ENCODE measurements at places on chromosomes 4 and X. TPM values are rescaled to one million over a fixed set of nuclear protein-coding genes. Genes with fewer than 3 reads are reported as not detected.

DNA sequence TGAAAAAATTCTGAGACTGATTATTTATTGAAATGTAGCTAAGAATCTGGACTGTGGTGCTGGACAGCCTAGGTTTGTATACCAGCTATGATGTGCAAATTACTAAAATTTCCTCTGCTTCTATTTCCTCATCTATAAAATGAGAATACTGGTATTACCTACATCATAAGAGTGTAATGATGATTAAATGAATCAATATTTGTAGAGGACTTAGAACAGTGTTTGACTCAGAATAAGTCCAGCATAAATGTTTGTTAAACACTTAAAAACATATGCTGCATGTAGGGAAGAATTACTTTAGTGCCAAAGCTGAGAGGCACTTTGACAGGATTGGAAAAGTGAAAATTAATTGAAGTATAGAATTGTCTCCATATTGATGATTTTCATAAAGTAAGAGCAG, 55.3 kb upstream of the TMPRSS11F start:
- no peak overlapping the region for H3K4me3 ChIP-seq
- H3K27ac ChIP-seq = no peak overlapping the region
- H3K36me3 ChIP-seq = no peaks in the 10 kb centered on the region
- H3K4me1 ChIP-seq = no peaks in the 10 kb centered on the region
- H3K27me3 ChIP-seq = no peaks in the 10 kb centered on the region

PRPS1 gene
- 107 TPM for total RNA-seq

GRCh38 chrX:130051176-130051845, 59.0 kb downstream of the ELF4 start:
- H3K27ac ChIP-seq = no peak overlapping the region
- no peak overlapping the region for H3K4me3 ChIP-seq
- H3K27me3 ChIP-seq = no peaks in the 10 kb centered on the region
- peaks cover 15% of the 10 kb centered on the region for H3K4me1 ChIP-seq

DNA sequence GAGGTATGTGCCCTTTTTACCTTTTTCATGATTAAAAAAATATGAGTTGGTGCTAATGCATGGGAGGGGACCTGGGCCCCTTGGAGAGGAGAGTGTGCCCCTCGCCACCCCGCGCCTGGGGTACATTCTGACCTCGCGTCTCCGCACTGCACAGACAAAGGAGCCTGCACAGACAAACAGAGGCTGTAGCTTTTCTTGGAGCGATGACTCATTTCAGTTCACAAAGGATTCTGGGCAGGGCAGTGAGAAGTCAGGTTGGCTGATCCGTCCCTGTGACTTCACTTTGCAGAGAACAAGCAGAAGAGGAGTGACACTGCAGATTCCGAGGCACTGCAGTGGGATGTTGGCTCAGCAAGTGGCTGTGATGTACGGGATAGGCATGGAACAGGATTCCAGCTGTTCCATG, 82.9 kb downstream of the STOX2 start:
- no peaks in the 10 kb centered on the region for H3K27me3 ChIP-seq
- H3K27ac ChIP-seq = no peak overlapping the region
- no peak for DNase-seq
- H3K4me1 ChIP-seq = peaks cover 4% of the 10 kb centered on the region
- H3K4me3 ChIP-seq = no peak overlapping the region

DNA sequence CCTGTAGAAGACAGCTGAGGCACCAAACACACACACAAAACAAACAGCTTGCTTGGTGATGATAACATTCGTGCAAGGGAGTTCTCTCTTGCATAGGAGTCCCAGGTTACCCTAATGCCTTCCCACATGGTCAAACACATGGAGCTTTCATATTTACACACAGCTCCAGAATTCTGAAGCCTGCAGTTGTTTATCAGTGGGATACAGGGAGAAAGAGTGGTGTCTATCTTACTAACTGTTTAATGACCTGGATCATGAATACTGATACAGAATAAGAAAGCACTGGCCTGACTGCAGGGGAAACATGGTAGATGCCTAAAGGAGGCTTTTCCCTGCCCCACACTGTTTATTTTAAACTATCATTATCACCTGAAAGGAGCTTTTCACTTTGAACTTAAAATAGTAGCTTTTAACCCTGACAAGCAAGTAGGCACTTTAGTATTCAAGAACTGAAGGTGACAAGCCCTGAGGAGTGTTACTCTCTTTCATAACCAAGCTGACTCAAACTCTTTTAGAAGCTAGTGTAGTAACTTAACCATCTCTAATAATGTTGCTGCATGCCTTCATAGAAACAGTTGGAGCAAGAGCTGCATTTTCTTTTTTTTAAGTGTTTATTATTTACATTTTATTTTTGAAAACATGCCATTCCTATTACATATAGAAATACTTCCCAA, 15.6 kb downstream of the TET2 start:
- H3K36me3 ChIP-seq = no peaks in the 10 kb centered on the region
- no peak overlapping the region for H3K27ac ChIP-seq
- H3K4me3 ChIP-seq = no peak overlapping the region
- H3K4me1 ChIP-seq = peaks cover 18% of the 10 kb centered on the region
- DNase-seq = no peak

GRCh38 chrX:19840899-19841648, 46.3 kb downstream of the SH3KBP1 start:
- H3K36me3 ChIP-seq = peaks cover 2% of the 10 kb centered on the region
- peak overlapping the region; percentile 67 for H3K27ac ChIP-seq
- H3K4me3 ChIP-seq = no peak overlapping the region
- peaks cover 29% of the 10 kb centered on the region for H3K4me1 ChIP-seq

GRCh38 chrX:111007238-111007637, 88.8 kb upstream of the PAK3 start:
- H3K27me3 ChIP-seq = no peaks in the 10 kb centered on the region
- no peak overlapping the region for H3K27ac ChIP-seq
- H3K4me3 ChIP-seq = no peak overlapping the region
- peaks cover 31% of the 10 kb centered on the region for H3K4me1 ChIP-seq

TXLNG gene
- total RNA-seq = 31.1 TPM

DNA sequence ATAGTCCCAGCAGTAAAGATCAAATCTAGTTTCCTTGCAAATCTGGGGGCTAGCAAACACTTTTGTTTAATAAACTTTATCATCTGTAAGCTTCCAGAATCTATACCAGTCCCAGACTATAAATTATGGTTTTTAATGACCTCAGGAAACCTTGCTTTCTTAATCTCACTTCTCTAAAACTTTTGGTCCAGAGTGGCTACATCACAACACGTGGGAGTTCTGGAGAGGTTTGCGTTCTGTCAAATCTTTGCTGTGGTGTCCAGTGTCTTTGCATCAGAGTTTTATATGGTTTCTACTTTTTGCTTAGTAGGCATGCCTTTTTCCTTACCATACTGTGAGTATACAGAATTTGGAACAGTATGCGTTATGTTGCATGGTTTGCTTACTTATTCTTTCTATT, 193.9 kb downstream of the ANK2 start:
- peaks cover 6% of the 10 kb centered on the region for H3K36me3 ChIP-seq
- no peak overlapping the region for H3K4me3 ChIP-seq
- no peak for DNase-seq
- no peaks in the 10 kb centered on the region for H3K27me3 ChIP-seq

DNA sequence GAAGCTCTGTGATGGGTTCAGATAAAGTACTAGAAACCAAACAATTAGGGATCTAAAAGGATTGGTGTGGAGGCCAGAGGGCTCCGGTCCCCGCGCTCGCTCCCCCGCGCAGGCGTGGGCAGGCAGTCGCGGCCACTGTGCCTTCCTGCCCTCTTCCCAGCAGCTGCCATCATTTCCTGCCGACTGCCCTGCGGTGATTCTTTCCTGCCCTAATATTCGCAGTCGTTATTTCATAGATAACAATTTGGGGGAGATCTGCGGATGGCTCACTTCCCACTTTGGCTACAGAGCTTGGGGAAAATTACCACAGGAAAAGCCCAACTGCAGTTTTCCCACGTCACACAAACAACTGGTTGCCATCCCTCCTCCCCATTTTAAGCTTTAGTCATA, 2.2 kb downstream of the GRIA2 start:
- H3K4me3 ChIP-seq = peak overlapping the region; percentile 76
- H3K27ac ChIP-seq = no peak overlapping the region
- DNase-seq = no peak

GRCh38 chr4:168981942-168982341, 28.1 kb downstream of the CBR4 start:
- no peak overlapping the region for H3K27ac ChIP-seq
- H3K4me1 ChIP-seq = peaks cover 13% of the 10 kb centered on the region
- H3K4me3 ChIP-seq = no peak overlapping the region
- no peaks in the 10 kb centered on the region for H3K27me3 ChIP-seq
- peaks cover 60% of the 10 kb centered on the region for H3K36me3 ChIP-seq

UBQLN2 gene
- total RNA-seq = 28.4 TPM

SUPT20HL1 gene
- total RNA-seq = not detected

- H3K36me3 ChIP-seq = peaks cover 20% of the 10 kb centered on the region
- no peak overlapping the region for H3K27ac ChIP-seq
- no peak for DNase-seq
- no peaks in the 10 kb centered on the region for H3K27me3 ChIP-seq
- no peaks in the 10 kb centered on the region for H3K4me1 ChIP-seq
These were observed 38.6 kb downstream of the SLITRK2 start for GRCh38 chrX:145856181-145856580.

DNA sequence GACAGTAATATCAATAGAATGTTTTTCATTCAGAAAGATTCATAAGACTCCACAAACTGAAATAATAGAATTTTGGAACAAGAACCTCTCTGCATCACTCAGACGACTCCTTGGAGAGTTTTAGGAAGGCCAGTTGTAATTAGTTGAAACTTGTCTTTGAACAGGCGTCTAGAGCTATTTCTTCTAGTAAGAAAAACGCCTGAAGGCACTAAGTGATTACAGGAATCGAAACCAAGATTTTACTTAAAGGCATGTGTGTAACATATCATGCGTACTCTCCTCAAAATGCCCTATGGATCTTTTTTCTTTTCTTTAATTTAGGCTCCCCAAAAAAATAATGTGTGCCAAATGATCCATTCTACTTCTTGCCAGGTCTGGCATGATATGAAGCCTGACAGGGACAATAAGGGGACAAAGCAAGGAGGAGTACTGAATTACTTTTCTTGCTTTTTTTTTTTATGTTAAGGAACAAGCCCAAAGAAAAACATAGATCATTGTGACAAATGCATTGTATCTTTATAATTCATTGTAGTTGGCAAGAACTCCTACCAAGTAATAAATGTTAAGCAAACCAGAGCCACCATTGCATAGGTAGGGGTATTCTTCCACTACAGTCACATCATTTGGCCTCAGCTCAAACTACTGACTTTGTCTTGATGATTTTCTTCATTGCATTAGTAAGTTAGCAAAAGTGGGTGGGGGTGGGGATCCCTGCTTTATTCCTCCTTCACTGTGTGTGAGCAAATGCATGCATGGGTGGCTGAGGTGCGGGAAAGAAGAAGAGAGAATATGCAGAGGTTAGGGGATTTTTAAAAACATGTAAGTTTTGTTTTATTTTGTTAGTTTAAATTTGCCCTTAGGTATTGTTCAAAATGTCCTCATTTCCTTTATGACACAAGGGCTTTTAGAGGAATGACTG, 79.9 kb upstream of the ATOH1 start:
- H3K4me3 ChIP-seq = no peak overlapping the region
- H3K36me3 ChIP-seq = no peaks in the 10 kb centered on the region
- peaks cover 15% of the 10 kb centered on the region for H3K4me1 ChIP-seq

- DNase-seq = no peak
- no peak overlapping the region for H3K4me3 ChIP-seq
- no peaks in the 10 kb centered on the region for H3K36me3 ChIP-seq
- peaks cover 2% of the 10 kb centered on the region for H3K4me1 ChIP-seq
- H3K27me3 ChIP-seq = no peaks in the 10 kb centered on the region
- 0 out of 2 replicates have a peak overlapping the region, but pooled peaks have one; percentile 18 for H3K27ac ChIP-seq
These were observed 10.4 kb downstream of the FAM53A start for GRCh38 chr4:1673671-1674070.

GRCh38 chrX:7614616-7615015, 228.4 kb upstream of the VCX start:
- no peaks in the 10 kb centered on the region for H3K36me3 ChIP-seq
- no peak for DNase-seq
- H3K27me3 ChIP-seq = no peaks in the 10 kb centered on the region
- no peak overlapping the region for H3K27ac ChIP-seq
- peaks cover 6% of the 10 kb centered on the region for H3K4me1 ChIP-seq
- H3K4me3 ChIP-seq = no peak overlapping the region

DNA sequence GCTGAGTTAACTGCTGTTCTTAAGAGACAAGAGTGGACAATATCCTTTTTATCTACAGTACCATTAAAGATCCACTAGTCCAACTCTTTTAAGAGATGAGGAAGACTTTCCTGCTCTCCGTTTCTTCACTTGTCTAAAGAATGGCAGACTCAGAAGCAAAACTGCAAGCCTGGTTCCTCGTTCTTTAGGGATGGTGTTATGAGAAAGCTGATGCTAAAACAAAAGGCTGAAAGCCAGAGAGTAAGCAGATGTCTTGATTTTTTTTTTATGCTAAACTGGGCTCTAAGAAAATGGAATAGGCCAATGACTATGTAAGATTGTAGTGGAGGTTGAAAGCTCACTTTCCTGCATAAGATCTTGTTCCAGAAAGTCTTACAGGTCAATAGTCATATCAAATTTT, 78.1 kb downstream of the CNGA2 start:
- no peaks in the 10 kb centered on the region for H3K36me3 ChIP-seq
- H3K27me3 ChIP-seq = no peaks in the 10 kb centered on the region
- H3K4me3 ChIP-seq = no peak overlapping the region
- H3K27ac ChIP-seq = no peak overlapping the region

DNA sequence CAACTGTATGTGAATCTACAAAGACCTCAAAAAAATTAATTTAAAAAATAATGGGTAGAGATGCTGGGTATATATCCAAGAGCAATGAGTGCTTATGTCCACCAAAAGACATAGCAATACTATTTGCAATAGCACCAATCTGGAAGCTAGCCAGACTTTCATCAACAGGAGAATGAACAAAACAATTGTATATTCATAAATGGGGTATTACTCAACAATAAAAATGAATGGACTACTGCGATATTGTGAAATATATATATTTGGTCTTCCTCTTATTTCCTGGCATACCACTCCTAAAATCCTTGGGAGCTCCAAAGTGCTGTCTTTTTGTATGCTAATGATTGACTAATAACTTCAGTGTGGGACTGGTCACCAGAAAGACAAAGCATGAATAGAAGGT, 77.5 kb downstream of the MSN start:
- no peak overlapping the region for H3K27ac ChIP-seq
- H3K27me3 ChIP-seq = no peaks in the 10 kb centered on the region
- H3K4me1 ChIP-seq = peaks cover 15% of the 10 kb centered on the region
- peaks cover 3% of the 10 kb centered on the region for H3K36me3 ChIP-seq
- no peak for DNase-seq

DNA sequence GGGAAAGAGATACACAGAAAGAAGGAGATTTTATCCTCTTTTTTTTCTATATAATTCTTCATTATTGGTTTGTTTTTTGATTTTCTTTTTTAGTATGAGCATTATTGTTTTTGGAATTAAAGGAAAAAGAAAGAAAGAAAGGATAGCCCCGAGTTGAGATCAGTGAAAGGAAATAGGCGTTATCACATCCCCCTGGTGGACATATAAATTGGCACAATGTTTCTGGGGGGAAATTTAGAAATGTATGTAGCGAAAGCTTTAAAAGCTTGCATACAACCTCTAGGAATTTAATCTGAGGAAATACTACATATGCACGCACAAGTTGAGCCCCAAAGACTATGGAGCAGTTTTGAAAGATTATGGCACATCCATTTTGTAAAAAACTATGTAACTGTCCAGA, 226.3 kb upstream of the LDB2 start:
- peaks cover 18% of the 10 kb centered on the region for H3K4me1 ChIP-seq
- no peak for DNase-seq
- H3K27ac ChIP-seq = no peak overlapping the region
- H3K4me3 ChIP-seq = no peak overlapping the region
- H3K27me3 ChIP-seq = peaks cover 2% of the 10 kb centered on the region

GRCh38 chr4:99846891-99847290, 30.3 kb downstream of the DAPP1 start:
- no peak overlapping the region for H3K27ac ChIP-seq
- H3K36me3 ChIP-seq = no peaks in the 10 kb centered on the region
- no peaks in the 10 kb centered on the region for H3K4me1 ChIP-seq

All from WTC11 (cell line).